Nasal cavity respiratory epithelium epithelial cell of viscerocranial mucosa (primary cell): ENCODE measurements at places on chromosomes 11 and 22. TPM values are rescaled to one million over a fixed set of nuclear protein-coding genes. Genes with fewer than 3 reads are reported as not detected.

Gene PNPLA5
- not detected in 2 replicates for total RNA-seq

Gene RTL10
- total RNA-seq = 22.2 and 28.7 TPM in 2 replicates

Gene GNAZ
- total RNA-seq = 0.14 TPM in 1 of 2 replicates, not detected in the other

Gene MUC5B
- 0.57 TPM in 1 of 2 replicates, not detected in the other for total RNA-seq

Gene GLYATL2
- total RNA-seq = under 0.01 and 0.07 TPM in 2 replicates

Gene SLC5A12
- 0.28 and 0.34 TPM in 2 replicates for total RNA-seq

Gene NAT10
- 17.1 and 34.0 TPM in 2 replicates for total RNA-seq

Gene ISX
- not detected in 2 replicates for total RNA-seq

Gene OR8K1
- total RNA-seq = not detected in 2 replicates

Gene MCAM
- total RNA-seq = 21.2 and 67.8 TPM in 2 replicates

Gene ANO5
- total RNA-seq = 0.07 TPM in 1 of 2 replicates, not detected in the other

Gene CCDC81
- total RNA-seq = 0.28 and 0.34 TPM in 2 replicates

Gene CLP1
- 22.4 and 24.9 TPM in 2 replicates for total RNA-seq

Gene MRGPRF
- total RNA-seq = not detected in 2 replicates

Gene PPFIBP2
- 21.5 and 35.0 TPM in 2 replicates for total RNA-seq

Gene FOLR1
- total RNA-seq = 4.7 TPM in 1 of 2 replicates, not detected in the other

Gene PARVG
- total RNA-seq = not detected in 2 replicates
